ENCODE measurements at places on chromosomes 12 and 14.
A peak's percentile ranks its signal among the peaks of the same experiment; 100 is the strongest.

DNA sequence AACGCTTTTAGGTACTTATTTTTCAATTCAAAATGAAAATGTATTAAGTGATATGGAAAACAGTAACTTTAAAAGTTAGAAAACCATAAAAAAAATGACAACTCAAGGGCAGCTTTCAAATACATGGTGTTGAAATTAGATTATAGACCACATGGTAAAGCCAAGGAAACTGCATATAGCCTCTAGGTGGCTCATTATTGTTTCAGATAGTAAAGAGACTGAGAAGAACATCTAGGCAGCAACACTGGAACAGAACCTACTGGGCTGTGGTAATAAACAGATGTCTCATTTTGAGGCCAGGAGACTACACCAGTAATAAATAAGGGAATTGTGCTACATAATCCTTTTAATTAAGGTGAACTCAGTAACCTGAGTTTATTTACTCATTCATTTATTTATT lies 13.0 kb downstream of the FBXO33 start:
- DNase-seq: no peak

- no peak for DNase-seq
These were observed 98.0 kb upstream of the RTL1 start for GRCh38 chr14:101001311-101002069.

GRCh38 chr14:23883684-23884540 lies 69.7 kb upstream of the DHRS4 start:
- no peak for DNase-seq

DNA sequence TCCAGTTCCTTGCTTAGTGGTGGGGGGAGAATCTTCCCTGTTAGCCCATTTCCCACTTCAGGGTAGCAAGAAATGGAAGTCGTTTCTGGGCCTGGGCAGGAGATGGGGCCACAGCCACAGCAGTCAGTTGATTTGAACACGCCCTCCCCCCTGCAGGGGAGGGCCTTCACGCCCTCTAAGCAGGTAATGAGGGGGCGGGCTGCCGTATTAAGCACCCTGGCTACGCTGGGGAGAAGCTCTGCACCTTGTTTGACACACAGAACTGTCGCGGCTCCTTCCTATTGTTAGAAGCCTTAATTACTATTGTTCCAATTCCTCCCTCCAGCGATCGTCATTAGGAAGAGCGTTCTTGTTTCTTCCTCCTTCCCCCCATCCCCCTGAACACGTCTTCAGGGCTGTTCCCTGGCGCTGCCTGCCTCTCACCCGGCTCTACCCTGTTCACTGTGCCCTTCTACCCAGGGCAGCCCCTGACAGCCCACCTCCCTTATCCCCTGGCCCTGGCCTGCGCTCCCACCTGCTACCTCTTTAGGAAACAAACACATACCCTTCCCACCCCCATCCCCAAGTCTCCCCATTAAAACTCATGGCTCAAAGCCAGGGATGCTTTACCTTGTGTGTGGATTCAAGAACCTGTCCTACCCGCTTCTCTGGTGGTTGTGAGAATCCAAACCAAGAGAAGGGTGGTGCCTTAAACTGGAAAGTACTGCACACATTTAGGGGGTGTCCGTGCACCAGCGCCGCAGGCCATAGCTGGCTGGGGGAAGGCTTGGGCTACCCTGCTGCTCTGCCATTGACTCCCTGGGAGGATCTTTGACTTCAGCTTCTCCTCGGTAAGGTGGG lies 137.6 kb downstream of the TSPAN9 start:
- DNase-seq: peak; percentile 85

DNA sequence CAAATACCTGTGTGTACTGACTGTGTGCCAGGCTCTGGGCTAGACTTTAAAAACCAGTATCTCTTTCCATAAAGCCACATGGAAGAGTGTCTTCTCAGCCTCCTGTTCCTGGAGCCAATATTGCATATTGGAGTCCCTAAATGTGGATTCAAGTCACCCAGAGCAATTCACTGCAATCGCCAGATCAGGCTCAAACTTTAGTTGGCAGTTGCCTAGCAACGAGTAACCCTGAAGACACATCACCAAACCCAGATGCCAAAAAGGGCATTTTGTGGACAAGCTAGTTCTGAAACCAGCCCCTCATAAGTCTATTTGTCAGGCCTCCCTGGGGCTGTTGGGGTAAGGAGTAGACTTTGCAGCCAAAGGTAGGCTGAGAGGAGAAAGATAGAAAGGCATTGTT lies 13.7 kb downstream of the DPF3 start:
- DNase-seq: no peak

GRCh38 chr12:52119398-52120254 lies 40.1 kb downstream of the SMIM41 start:
- DNase-seq: no peak

DNA sequence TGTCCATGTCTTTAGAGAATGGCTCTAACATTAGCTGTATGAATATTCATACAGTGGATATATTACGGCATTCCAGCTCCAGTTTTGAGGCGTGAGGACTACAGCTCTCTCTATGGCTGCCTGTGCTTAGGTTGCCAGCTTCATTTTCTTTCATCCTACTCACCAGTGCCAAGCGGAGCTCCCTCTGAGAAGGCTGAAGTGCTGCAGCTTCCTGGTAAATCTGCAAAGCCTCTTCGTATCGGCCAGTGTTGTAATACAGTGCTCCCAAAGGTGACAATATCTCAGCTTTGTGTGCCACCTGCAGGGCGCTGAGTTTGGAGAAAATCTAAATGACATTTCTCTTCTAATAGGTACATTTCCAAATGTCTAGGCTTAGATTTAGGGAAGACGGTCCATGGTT lies 19.8 kb upstream of the OVCH1 start:
- DNase-seq: peak; percentile 17

DNA sequence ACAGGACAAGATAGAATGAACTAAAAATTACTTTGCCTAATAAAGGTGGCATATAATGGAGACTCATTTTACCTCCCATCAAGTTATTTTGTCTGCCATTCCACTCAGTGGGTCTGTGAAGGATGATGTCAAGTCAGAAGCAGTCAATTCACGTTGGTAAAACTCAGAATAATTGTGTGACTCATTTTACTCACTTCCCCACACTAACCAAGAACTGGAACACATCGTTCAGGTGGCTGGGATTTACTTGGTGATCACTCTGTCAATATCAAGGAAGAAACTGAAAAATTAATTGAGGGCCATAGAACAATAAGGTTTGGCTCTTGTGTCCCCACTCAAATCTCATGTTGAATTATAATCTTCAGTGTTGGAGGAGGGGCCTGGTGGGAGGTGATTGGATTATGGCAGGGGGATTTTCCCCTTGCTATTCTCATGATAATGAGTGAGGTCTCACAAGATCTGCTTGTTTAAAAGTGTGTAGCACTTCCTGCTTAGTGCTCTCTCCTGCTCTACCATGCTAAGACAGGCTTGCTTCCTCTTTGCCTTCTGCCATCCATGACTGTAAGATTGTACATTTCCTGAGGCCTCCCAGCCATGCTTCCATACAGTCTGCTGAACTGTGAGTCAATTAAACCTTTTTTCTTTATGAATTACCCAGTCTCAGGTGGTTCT lies 35.7 kb upstream of the GTF2A1 start:
- DNase-seq: no peak

GRCh38 chr12:39839072-39839471 lies 219.5 kb upstream of the ABCD2 start:
- DNase-seq: no peak

- DNase-seq: no peak
These were observed 34.6 kb downstream of the SLC6A12 start for GRCh38 chr12:179131-179884.

GRCh38 chr12:23043646-23044045 lies 418.7 kb downstream of the ETNK1 start:
- DNase-seq: no peak

GRCh38 chr12:6612247-6612646 lies 5.1 kb upstream of the CHD4 start:
- DNase-seq: no peak

DNA sequence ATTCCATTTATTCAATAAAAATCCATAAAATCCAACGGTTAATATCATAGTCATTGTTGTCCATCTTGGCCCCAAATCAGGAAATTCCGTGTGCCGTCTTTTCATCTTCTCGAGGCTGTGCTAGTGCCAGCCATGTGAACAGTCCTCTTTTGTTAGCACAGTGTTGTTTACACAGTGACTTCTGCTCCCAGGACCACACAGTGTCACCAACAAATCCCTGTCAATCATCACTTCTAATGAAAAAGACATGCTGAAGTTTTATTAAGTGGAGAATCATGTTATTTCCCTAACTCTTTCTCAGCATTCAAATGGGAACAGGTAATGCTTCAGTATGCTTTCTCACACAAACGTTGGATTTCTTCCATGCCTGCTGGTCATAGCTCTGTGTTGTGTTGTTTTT lies 1.9 kb upstream of the SLCO1A2 start:
- DNase-seq: peak; percentile 86

- no peak for DNase-seq
These were observed 176.7 kb downstream of the LRFN5 start for GRCh38 chr14:41783403-41783802.

- peak; percentile 5 for DNase-seq
These were observed 70.2 kb upstream of the TBX5 start for GRCh38 chr12:114476159-114476558.

- no peak for DNase-seq
These were observed 49.8 kb downstream of the PTGER2 start for GRCh38 chr14:52363961-52364360.

DNA sequence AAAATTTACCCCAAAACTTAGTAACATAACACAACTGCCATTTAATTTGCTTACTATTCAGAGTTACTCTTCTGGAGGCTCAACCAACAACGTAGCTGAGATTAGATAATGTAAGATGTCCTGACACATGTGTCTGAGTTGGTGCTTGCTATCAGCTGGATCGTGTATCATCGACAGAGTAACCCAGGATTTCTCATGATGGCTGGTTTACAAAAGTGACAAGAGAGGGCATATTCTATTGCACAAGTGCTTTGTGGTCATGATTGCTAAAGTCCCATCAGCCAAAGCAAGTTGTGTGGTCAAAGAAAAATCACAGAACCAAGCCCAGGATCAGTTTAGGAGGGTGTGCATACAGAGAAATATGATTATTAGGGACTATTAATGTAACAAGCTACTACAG lies 73.4 kb downstream of the CAPZA3 start:
- no peak for DNase-seq

- DNase-seq: peak; percentile 88
These were observed 74.3 kb downstream of the TRHDE start for GRCh38 chr12:72346363-72346944.

- DNase-seq: no peak
These were observed 377.4 kb downstream of the NAV3 start for GRCh38 chr12:78208092-78208491.

GRCh38 chr14:101070540-101071492 lies 167.3 kb upstream of the RTL1 start:
- no peak for DNase-seq

GRCh38 chr14:87756661-87757060 lies 236.3 kb downstream of the GALC start:
- DNase-seq: no peak

GRCh38 chr12:11638315-11638916 lies 11.1 kb upstream of the ETV6 start:
- DNase-seq: no peak

GRCh38 chr12:6080149-6081045 lies 44.1 kb downstream of the VWF start:
- no peak for DNase-seq

- no peak for DNase-seq
These were observed 72.7 kb downstream of the MED13L start for GRCh38 chr12:116204785-116205184.

GRCh38 chr12:108950991-108951739 lies 69.7 kb downstream of the SVOP start:
- DNase-seq: peak; percentile 69

DNA sequence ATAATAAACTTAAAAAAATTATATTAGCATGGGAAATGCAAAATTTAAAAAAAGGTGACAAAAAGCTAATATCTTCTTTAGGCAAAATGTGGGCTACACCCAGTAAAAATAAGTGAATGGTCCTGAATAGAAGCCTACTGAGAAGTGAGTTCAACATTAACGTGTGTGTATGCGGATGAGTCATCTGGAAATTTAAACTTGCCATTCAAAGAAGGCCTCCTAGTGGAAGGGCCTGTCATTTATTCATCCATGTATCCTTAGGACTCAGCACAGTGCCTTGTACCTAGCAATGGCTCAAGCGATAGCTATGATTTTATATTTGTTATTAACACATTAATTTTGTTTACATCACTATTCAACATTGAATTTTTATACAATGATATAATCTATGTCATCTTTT lies 226.2 kb downstream of the NUBPL start:
- no peak for DNase-seq

GRCh38 chr12:5197656-5198055 lies 154.0 kb downstream of the KCNA5 start:
- no peak for DNase-seq

DNA sequence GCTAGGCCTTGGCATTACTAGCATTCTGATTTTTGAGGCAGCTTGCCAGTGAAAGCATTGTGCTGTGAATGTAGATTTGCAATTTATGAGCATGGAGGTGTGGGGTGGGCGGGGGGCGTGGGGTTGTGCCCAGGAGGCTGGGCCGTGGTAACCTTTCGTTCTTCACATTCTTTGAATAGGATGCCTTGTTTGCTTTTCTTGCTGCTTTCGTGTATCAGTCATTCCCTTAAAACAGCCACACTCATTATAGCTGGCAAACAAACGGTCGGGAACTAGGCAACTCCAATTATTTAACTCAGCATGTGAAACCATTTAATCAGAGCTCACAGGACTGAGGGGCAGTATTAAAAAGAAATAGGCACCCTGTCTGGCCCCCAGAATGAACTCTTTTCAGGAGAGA lies 115.9 kb upstream of the PELI2 start:
- no peak for DNase-seq

DNA sequence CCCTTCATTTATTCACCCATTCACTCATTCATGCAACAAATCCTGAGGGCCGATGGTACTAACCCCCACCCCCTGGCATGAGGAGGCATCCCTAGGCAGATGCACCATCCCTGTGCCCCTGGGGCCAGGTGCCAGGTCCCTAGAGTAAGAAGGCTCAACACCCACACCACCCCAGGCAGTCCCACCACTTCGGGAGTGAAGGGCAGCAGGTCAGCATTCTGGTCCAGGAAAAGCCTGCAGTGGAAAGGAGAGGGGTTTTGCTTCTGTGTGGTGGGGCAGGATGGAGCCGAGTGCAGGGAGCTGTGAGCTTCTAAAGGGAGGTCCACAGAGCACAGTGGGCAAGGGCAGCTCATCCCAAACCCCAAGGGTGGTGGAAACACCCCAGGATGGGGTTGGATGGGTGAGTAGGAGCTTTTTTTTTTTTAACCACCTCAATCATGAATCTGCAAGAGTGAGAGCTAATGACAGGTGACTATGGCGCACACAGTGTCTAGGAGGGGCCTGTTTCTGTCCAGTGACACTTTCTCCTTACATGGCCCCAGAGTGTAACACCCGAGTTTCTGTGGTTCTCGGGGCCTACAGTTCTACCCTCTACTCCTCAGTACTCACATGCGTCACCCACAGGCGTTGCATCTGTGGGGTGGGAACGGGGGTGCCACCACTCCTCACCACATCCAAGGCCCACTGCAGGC lies 414.3 kb downstream of the TMEM121 start:
- no peak for DNase-seq

GRCh38 chr12:93275589-93275988 lies 102.1 kb upstream of the NUDT4 start:
- no peak for DNase-seq
